MV-4-11 (cell line): ENCODE measurements at places on chromosomes 13 and 19.
A peak's percentile ranks its signal among the peaks of the same experiment; 100 is the strongest.

DNA sequence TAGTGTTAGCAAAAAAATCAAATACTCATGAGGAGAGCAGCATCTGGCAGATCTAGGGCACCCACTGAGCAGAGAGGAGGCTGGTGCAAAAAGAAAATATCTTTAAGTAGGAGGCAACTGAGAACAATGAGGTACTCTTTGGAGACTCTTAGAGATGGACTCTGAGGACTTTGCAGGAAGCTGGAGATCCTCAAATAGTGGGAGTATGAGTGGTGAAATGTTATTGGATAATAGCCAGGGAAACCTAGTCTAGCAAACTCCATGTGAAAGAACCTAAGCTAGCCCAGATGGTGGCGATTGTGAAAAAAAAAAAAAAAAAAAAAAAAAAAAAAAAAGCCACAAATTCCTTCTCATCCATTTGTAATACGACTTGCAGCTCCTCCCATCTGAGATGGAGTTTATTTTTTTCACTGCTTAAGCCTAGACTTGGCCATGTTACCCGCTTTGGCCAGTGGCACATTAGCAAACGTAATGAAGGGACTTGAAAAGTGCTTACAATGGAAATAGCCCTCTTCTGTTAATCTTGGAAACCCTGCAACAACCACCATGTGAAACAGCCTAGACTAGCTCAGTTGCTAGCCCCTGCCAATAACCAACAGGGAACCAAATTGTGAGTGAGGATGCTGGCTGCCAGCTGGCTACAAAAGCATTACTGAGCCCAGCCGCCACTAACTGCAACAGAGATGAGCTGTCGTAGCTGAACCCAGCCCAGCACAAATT is 476.2 kb downstream of the KLF12 start:
- DNase-seq = no peak

- peak; percentile 29 for DNase-seq
Measured at GRCh38 chr19:17504030-17504429, 7.4 kb upstream of the PGLS start.

DNA sequence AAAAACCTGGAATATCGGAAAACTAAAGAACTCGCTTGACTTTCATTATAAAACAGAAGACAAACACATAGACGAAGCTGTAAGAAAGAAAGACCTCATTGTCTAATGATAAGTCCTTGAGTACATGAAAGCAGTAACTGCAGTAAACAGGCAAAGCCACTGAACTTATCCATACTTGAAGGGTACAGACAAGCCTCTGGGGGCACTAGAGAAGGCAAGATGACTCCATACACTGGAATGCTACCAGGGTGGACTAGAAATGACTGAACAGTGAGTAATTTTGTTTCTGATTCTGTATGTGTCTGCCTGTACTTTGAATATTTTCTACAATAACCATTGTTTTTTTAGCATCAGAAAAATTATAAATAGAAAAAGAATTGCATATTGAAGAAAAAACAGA is 507.9 kb downstream of the UQCRFS1 start:
- peak; percentile 55 for DNase-seq

DNA sequence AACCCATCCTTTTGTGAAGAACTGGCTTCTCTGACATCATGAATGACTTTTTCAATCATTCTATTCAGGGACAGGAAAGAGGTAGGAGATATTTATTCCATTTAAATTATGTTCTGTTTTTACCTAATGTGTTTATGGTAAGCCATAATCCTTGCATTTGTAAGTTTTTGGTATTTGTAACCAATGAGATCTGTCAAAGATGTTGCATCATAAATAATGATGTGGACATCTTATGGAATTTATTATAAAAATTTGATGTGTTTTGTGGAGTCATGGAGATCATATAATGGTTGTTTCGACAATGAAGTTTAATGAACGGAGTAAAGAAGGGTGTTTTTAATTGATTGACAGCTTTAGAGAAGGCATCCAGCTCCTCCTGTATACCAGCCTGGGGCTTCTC is 67.6 kb downstream of the LMO7 start:
- DNase-seq = no peak

DNA sequence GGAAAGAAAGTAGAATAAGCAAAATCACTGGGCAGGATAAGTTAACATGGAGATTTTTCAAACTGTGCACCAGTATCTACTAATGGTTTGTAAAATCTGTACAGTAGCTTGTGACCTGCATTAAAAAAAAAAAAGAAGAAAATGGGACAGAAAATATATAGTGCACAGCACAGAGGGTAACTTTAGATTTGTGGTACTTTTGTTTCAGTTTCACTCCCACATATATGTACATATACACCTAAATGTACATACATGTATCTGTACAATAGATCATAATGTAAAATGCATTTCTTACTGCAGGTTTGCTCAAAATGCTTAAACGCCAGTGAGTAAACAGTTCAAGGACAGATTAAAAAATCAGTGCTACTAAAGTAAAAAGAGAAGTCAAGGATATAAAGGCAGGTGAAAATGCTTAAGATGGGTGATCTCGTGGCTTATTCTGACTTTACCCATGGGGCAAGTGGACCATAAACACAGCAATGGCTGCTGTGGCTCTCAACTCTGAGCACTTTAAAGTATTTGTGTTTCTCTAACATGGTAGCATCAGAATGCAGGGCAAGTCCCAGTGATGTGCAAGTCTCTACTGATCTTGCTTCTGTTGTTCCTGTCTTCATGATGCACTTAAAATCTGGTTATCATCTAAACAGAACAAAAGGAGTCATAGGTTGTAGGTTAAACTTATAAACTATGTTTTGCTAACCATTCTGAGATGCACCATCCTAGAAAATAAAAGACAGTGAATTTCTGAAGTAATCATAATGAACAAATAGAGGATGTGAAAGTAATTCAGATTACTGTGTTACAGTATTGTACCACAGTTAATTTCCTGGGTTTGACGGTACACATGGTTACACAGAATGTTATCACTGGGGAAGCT is 112.3 kb downstream of the MIPEP start:
- peak; percentile 58 for DNase-seq

- DNase-seq = no peak
Measured at GRCh38 chr13:40470660-40471059, 195.8 kb downstream of the FOXO1 start.

GRCh38 chr19:16051254-16052025 is 24.9 kb upstream of the TPM4 start:
- DNase-seq = no peak

GRCh38 chr13:57345526-57345925 is 178.5 kb downstream of the PRR20E start:
- no peak for DNase-seq

GRCh38 chr19:29714371-29714952 is 599 bp downstream of the C19orf12 start:
- no peak for DNase-seq

DNA sequence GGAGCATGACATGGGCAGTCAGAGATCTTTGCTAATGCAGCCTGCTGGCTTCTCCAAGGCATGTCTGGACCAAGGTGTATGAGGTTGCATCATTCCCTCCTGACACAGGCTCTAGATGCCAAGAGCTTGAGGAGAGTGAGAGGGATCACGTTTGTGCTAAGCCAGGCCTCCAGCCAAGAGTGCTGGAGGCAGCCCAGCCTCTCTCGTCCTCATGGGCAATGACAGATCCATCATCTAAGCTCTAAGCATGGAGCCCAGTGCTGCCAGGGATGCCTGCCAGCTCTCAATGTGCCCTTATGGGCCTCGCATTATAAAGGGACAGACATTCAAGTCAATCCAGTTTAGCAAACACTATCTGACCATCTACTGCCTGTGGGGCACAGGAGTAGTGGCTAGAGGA is 136.3 kb upstream of the VSTM2B start:
- DNase-seq = no peak

DNA sequence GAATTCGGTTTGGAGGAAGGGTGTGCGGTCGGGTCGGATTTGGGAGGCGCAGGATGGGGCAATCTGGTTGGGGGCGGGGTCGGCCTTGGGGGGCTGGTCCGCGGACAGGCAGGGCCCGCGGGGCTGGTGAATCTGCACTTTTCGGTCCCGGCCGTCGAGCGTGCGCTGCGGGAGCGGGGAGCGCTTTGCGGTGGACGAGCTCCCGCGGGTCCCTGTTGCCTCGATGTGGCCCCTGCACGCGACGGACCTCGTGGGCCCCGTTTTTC is 11.9 kb downstream of the PEAK3 start:
- DNase-seq = no peak

GRCh38 chr13:108618233-108618632 is 11.2 kb upstream of the MYO16 start:
- DNase-seq = no peak

DNA sequence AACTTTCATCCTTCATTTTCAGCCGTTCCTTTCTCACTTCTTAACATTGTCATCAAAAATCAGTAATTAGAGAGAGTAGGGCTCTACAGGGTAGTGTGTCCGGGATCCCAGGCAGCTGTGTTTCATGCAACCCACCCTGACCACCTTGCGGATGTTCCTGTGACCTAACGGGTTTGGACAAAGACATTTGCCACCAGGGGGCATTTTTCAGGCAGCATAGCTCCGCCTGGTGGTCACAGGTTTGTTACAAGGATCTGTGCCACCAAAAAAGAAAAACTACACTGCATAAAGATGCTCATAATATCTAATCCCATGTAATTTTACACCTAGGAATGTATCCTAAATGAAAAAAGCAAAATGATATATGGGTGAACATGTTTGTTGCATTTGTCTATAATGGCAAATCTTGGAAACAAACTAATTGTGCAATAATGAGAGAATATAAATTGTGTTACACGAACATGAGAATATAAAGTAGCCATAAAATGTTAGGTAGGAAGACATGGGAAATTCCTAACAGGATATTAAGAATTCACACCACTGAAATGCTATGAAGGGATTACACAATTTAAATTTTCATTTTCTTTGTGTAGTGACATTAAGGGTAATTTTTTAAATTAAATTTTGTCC is 123.0 kb downstream of the SLC7A1 start:
- peak; percentile 63 for DNase-seq

- no peak for DNase-seq
Measured at GRCh38 chr19:48518207-48518606, 6.6 kb upstream of the LMTK3 start.

- DNase-seq = no peak
Measured at GRCh38 chr19:13763265-13763664, 1.1 kb upstream of the MRI1 start.

DNA sequence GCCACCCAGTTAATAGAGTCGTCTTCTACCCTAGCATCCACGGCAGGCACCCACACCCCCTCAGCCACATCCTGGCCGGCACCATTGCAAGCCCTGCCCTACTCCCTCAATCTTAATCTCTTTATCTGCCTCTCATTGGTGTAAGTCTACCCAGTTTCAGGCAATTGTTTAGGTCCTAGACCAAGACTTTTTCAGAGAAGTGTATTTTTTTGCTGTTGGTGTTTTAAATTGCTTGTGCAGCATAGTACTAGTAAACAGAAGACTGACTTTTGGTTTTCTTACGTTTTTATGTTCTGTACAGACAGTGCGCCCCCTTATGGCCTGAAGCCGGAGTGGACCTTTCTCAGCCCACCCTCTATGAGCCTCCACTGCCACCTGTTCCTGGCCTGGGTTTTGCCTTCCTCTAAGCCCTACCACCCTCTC is 2.3 kb upstream of the LCP1 start:
- peak; percentile 60 for DNase-seq

GRCh38 chr13:114132419-114133121 is at the start of gene RASA3:
RASA3 (minus strand) TSS chr13:114132623; CDS start chr13:114132489, 134 bp downstream.
- peak; percentile 58 for DNase-seq

DNA sequence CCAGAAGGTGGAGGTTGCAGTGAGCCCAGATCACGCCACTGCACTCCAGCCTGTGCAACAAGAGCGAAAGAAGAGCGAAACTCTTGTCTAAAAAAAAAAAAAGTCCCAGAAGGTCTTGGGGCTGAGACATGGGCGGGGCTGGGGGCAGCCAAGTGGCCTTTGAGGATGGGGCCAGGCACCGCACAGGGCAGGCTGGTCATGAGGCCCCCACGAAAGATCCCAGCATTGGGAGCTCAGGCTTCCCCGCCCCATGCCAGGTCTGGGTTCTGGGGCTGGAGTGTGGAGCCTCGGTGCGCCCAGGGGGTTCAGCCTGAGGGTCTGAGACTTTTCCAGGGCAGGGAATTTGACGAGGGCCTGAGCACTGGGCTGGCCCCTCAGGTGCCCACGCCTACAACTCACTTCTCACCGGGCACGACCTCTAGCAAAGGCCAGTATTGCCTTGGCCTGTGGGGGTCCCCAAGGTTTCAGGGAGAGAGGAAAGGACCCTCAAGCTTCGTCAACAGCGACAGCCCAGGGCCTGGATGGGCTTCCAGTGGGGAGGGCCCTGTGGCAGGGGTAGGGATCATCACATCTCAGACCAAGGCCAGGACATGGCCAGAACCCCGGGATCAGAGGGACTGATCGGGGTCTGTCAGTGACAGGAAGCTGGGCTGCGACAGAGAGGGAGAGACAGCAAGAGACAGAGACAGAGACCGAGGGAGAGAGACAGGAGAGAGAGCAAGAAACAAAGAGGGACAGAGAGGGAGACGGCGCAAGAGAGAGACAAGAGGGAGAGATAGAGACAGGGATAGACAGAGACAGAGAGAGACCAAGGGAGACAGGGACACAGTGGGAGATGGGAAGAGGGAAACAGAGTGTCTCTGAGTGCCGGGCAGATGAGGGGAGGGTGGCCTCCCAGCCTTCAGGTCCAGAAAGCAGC is 7.5 kb upstream of the MEX3D start:
- DNase-seq = no peak

GRCh38 chr13:112171570-112171965 is 104.6 kb downstream of the SOX1 start:
- no peak for DNase-seq

DNA sequence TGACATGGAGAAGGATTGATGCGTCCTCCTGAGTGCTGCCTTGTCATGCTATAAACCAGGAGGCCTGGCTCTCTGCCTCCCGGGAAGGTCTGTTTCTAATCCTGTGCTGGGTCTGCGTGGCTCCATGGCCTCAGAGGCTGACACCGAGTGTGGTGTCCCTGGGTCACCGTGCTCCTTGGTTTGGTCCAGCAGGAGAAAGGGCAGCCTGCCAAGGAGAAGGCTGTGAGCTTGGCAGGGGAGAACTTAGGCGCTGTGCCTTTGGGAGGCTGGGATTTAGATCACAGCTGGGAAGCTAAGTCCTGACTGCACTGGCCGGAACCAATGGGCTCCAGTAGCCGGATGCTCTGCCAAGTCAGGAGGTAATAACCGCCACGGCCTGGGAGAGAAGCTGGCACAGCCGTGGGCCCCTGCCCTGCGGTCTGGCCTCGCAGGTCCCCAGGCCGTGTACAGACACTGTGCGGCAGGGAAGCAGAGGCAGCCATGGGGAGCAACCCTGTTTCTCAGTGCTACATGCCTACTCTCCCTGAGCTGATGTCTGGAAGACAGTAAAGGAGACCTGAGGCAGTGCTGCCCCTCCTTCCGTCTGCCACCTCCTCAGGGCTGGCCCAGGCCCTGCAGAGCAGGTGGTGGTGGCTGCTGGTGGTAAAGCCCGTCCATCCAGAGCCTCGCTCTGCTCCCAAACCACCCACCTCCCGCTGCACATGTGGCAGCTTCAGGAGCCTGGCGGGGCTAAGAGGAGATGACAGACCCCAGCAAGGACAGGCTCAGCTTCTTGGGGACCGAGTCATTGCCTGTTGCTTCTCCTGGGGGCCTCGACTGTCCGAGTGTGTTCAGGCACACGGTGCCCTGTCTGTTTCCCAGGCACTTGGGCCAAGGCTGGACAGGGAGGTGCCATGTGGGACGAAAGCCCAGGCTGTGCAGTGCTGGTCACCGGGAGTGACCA is 44.9 kb downstream of the C13orf46 start:
- no peak for DNase-seq
